ENCODE measurements at places on chromosomes 4 and X. TPM values are rescaled to one million over a fixed set of nuclear protein-coding genes. Genes with fewer than 3 reads are reported as not detected.

CYTL1 gene
- total RNA-seq: not detected

HNRNPH2 gene
- total RNA-seq: 47.7 TPM

GRCh38 chr4:8745005-8745790 lies 126.4 kb downstream of the HMX1 start:
- no peak for DNase-seq

GRCh38 chrX:70183091-70183490 lies 5.8 kb downstream of the DGAT2L6 start:
- no peak for DNase-seq

- DNase-seq: peak; percentile 59
Observed at GRCh38 chr4:118224243-118224829, 128.5 kb downstream of the PRSS12 start.

- peak; percentile 76 for DNase-seq
Observed at GRCh38 chrX:109270580-109271484, 211.1 kb downstream of the GUCY2F start.

Measured in HT-29 (cell line).